ENCODE measurements at places on chromosomes 6 and 20.

DNA sequence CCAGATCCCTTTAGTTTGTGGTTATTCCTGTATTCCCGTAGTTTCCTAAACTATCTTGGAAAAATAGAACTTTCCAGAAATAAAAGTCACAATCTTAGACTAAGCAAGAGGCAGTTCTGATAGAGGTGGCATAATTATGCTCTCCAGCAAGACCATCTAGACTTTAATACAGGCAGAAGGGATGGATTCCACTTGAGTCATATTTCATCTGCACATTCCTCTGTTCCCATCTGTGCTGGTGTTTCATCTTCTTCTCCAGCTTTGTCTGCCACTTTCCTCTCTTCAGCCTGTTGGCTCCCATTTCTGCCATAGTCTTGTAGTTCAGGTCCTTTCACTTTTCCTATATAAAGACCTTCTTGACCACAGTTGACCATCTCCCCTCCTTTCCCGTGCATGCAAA is 102.9 kb downstream of the SOBP start:
- DNase-seq: no peak

- peak; percentile 74 for DNase-seq
Observed at GRCh38 chr6:87151781-87152525, 3.4 kb upstream of the ZNF292 start.

- no peak for DNase-seq
Observed at GRCh38 chr6:39086294-39086693, 28.7 kb downstream of the SAYSD1 start.

- peak; percentile 95 for DNase-seq
Observed at GRCh38 chr6:129709769-129710449, at the start of gene ARHGAP18. TSS of gene ARHGAP18 (minus strand) at chr6:129710177. CDS start at chr6:129710136, 41 bp downstream.

- peak; percentile 39 for DNase-seq
Observed at GRCh38 chr6:124962639-124963415, 590 bp downstream of the RNF217 start.

DNA sequence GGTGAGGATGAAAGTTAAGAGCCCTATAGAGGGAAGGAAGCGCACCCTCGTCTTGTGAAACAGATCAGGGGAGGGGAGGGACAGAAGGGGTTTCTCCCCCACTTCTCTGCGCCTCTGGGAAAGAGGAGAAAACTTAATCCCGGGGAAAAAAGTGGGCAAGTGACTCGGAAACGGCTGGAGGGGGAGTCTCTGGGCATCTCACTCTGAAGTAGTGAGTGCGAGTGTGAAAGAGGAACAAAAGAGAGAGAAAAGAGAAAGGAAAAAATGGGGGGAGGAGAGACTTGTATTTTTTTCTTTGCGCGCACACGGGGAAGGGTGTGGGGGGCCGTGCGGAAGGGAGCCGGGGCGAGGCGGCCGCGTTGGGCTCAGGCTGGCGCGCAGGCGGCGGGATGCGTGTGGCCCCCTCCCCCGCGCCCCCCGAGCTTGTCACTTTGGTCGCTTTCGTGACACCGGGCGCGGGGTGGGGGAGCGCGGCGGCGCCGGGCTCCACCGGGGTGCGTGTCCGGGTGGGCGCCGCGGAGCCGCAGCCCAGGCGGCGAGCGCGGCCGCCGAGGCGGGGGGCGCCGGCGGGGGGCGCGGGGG is 454 bp downstream of the L3MBTL3 start:
- DNase-seq: peak; percentile 20

DNA sequence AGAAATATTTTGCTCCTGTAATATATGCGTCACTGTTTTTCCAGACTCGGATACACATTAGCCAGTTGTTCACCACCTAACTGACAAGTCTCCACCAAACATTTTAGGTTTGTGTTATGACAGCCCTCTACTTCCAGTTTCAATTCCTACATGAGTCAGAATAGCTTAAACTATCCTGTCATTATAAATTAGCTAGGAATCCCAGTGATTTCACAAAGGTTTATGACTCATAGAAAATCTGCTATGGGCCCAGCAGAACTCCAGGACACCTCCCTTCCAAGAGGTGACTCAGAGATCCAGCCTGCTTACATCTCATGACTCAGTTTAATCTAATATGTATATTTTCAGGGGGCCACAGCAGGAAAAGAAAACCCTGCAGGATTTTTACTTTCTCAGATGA is 17.4 kb upstream of the PLCB4 start:
- DNase-seq: no peak

DNA sequence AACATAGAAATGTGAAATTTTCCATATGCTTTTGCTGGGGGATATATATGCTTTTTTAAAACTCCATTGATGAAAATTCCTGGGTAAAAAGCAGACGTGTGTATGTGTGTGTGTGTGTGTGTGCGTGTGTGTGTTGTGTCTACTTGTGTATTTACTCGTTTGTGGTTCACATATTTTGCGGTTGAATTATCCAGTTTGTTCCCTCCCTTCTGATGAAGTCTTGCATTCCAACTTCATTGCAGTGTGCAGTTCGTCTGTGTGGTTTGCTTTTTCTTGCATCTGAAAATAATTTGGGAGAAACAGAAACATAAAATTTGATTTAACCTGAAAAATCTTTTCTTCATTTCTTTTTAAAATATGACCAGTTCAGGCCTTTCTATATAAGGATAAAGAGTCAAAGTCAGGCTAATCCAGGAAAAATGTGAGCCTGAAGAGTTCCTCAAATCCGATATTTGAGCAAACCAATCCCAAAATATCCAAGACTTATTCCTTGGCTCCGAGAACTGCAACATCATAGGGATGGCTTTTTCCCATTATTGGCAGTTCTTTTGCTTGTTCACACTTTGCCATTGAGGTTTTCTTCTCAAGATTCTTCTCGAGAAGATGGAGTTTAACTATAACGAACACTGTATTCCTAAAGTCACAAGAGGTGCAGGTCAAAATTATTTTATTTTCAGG is 202.2 kb upstream of the CCN2 start:
- DNase-seq: no peak
